Vagina (tissue), 2 donors: ENCODE measurements at places on chromosomes 13 and 19.

DNA sequence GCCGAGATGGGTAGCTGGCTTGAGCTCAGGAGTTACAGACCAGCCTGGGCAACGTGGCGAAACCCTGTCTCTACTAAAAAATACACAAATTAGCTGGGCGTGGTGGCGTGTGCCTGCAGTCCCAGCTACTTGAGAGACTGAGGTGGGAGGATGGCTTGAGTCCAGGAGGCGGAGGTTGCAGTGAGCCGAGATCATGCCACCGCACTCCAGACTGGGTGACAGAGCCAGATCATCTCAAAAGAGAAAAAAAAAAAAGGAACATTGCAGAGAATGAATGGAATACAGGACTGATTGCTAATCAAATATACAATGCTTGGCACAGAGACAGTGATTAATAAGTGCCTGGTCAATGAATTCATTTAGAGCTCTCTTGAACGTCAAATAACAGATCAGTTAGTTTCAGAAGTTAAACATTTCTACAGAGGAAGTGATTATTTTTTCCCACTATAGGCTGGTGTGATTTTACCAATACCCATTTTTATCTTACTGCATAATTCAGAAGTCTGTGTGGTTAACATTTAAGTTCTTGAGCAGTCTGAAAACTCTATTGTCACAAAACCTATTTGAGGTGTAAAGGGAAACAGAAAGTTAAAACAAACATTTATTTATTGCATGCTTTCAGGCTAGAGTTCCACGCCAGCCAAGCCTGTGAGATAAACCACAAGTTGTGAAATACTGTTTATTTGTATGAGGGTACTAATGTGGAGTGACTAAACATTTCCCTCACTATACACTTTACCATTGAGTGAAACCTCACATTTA lies 7.7 kb upstream of the TBC1D4 start:
- no peak for DNase-seq

DNA sequence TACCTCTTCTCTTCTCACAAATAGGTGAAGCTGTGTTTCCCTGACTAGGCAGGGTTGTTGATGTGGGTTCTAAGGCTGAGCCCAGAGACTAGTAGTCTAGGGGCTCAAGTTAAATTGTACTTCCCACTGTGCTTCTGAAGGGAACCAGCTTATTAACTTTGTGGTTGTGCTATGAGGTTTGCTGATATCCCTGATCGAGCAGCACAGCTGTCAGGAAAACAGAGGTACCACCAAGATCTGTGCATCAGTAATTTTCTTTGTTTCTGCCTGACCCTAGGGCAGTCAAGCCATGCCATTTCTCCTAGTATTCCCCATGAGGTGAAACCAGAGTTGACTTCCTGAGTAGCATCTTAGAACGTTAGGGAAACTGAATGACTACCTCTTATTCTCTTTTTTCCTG lies 853.8 kb upstream of the MIR17HG start:
- DNase-seq: no peak

DNA sequence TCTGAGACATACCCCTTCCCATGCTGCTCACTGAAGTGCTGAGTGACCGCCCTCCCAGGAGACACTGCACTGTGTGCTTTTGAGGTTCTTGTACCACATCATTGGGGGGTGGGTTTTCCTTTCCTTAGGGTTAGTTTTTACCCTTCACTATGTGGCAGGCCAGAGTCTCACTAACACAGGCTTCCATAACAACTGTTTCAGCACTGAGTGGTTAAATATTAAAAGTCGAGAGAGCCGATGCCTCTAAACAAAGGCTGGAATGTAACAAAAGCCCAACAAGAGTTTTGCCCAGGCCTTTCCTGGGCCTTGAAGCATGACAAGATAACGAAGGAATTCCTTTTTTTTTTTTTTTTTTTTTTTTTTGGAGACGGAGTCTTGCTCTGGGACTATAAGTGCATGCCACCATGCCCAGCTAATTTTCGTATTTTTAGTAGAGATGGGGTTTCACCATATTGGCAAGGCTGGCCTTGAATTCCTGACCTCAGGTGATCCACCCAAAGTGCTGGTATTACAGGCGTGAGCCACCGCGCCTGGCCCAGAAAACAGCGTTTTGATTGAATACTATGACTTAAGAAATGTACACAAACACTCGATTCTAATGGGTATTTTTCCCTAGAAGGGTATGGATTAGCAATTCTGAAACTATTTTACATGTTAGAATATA lies 46.5 kb downstream of the ZNF823 start:
- DNase-seq: no peak

DNA sequence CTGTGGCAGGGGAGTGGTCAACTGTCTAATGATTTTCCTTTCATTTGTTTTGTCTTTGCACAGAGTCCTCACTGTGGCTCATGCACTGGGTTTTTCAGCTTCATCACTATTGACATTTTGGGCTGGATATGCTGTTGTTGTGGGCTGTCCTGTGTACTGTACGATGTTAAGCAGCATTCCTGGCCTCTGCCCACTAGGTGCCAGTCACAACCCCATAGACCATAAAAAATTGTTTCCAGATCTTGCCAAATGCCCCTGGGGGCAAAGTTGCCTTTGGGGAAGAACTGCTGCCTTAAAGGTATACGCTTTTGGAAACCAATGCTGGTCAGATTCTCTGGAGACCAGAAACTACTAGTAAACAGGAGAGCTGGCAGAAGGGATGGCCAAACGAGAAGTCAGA lies 310.4 kb downstream of the SPRY2 start:
- DNase-seq: no peak

GRCh38 chr13:48829536-48829935 lies 146.2 kb upstream of the FNDC3A start:
- no peak for DNase-seq

DNA sequence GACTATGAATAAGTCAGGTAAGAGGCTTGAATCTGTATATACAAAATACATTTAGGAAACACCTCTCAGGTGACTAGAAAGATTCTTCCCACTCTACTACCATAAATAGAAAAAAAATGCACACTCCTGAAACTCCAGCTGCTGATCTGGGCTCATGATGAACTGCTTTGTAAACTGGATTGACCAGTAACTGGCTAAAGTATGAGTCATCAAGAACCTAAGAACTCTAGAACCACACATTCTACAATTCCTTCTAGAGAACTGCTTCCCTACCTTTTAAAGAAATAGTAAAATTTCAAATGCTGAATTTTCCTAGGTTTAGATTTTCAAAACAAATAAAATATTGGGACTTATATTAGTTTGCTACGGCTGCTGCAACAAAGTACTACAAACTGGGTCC lies 55.2 kb downstream of the ELF1 start:
- no peak for DNase-seq

DNA sequence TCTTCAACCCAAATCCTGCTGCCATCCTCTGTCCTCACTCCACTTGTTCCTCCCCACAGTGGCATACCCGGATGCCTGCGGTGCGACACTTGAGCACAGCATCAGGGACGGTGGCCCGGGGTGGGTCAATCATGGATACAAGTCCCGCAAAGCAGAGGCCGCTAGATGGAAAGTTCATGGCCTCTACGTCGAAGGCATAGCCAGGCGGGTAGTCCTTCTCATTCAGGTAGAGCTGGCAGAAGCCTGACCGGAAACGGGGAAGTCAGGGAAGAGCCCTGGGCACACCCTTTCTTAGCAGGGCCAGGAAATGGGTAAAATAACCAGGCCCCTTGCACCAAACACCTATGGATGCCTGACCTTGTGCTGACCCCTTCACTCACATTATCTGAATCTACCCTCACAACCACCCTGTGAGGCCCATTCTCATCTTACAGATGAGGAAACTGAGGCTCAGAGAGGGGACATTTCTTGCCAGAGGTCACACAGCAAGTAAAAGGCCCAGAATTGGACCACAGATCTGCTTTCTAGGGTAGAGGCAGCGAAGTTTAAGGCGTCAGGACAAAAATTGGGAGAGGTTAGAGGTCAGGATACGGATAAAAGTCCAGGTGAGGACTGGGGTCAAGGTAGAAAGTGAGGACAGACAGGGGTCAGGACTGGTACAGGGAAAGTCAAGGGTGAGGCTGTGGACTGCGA lies 6.5 kb downstream of the ATP4A start:
- no peak for DNase-seq

DNA sequence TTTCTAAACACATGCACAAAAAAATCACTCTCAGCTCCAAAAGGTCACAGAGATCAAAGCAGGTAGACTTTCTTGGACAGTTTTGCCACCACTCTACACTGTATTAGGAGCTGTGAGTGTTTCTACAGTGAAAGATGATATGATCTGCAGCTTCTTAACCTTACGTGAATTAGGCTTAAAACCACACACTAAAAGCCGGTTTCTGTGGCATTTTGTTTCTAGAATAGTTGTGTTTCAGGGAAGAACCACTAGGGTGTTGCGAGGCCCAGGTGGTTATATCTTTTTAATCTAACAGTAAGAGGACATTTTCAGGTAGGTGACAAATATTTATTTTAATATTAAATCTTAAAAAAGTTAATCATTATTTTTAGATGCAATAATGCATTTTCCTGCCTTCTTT lies 216.4 kb downstream of the KLF5 start:
- DNase-seq: no peak

GRCh38 chr19:7104747-7105447 lies 35.4 kb downstream of the ZNF557 start:
- DNase-seq: no peak

DNA sequence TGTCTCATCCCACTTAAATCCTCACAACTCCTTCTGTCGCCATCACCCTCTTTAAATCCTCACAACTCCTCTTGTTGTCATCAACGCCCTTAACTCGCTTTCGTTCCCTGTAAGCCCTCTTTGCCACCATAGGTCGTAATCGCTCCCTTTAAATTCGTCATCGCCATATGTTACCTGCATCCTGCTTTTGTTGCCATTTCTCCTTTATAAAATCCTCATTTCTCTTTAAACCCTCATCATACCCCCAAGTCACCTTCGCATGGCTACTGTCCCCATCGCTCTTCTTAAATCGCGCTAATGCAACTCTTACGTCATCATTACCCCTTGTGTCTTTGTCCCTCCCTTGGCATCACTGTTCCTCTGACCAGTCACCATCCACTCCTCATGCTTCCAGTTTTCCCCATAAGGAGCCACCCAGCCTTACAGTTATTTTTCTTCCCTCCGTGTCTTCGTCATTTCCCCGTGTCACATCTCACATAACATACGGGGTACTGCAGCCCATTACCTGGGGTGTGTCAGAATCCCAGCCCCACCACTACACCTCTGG lies 539 bp downstream of the PLD3 start:
- no peak for DNase-seq

DNA sequence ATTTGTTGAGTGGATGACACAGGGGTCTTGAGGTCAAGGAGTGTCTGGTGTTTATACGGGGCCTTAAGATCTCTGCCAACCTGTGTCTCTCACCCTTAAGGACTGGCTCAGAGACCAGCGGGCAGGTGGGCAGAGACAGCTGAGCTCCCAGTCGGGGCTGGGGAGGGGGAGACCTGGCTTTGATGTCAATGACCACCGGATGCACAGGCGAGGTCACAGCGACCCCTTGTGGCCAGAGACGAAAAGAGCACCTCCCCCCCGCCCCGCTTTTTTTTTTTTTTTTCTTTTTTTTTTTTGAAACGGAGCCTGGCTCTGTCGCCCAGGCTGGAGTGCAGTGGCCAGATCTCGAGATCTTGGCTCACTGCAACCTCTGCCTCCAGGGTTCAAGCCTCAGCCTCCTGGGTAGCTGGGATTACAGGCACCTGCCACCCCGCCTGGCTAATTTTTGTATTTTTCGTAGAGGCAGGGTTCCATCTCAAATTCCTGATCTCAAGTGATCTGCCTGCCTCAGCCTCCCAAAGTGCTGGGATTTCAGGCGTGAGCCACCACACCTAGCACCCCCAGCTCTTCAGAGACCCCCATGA lies 12.1 kb upstream of the KLK14 start:
- no peak for DNase-seq

- DNase-seq: no peak
These were observed 38.3 kb downstream of the ABCC4 start for GRCh38 chr13:95262837-95263384.

DNA sequence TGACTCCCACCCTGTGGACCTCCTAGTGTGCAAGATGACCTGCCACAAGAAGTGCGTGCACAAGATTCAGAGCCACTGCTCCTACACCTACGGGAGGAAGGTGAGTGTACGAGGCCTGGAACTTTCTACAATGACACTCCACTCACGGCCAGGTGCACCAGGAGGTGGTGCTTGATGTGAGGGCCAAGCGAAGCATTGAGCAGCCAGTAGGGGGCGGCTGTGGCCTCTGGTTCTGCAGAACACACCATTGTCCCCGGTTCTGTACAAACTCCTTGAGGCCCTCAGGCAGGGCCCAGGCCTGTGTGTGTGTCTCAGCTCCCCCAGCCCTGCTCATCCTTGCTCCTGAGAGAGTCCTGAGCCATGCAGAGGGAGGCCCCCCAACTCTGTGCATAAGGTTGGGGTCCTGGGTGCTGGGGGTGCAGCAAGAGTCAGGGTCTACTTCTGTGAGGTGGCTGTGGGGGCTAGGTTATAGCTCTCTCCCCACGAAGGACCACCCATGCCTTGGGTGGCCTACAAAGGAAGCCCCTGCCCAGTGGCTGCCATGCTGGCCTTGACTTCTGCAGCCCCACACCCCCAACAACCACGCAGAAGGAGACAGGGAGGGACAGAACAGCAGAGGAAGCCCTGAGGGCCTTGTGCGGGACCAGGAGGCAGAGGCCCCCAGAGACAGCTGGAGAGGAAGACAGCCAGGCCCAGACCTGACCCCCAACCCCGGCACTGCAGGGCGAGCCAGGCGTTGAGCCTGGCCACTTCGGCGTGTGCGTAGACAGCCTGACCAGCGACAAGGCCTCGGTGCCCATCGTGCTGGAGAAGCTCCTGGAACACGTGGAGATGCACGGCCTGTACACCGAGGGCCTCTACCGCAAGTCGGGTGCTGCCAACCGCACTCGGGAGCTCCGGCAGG lies 9.7 kb upstream of the USE1 start:
- DNase-seq: no peak

- DNase-seq: no peak
These were observed 14.9 kb downstream of the LCP1 start for GRCh38 chr13:46166947-46167610.

DNA sequence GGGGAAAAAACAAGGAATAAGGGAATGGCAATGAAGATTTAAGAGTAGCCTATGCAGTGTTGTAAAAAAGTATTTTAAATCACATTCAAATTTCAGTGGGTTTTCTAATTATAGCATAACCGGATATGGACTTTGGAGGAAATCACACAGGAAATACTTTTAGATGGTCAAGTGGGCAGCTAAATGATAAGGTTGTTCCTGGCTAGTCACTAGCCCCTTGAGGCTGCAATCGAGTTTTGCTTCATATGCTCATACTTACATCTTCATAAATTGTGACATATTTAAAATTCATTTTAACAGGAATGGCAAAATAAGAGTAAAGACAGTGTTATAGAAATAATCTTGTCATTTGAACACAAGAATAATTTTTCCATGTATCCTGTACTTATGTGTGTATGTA lies 88.9 kb downstream of the WDFY2 start:
- DNase-seq: no peak

- DNase-seq: no peak
These were observed 1.9 kb downstream of the KCTD4 start for GRCh38 chr13:45198924-45199323.

DNA sequence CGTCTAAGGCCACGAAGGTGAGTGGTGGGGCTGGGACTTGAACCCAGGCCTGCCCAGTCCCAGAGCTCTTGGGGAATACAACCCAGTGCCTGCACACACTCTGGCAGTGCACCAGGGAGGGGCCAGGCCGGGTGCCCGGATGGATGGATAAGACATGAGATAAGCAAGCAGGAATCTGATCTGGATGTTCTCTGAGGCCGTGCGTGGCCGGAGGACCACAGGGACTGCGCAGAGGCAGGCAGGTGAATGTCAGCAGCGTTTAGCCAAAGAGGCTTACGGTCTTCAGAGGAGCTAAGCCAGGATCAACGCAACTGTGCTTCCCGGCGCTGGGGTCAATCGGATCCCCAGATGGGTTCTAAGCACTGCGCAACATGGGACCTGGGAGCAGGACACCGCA lies 1.5 kb downstream of the ZNF787 start:
- DNase-seq: no peak

GRCh38 chr19:33294058-33294798 lies 8.1 kb downstream of the CEBPA start:
- no peak for DNase-seq
